PC-9 (cell line): ENCODE measurements at places on chromosomes 1 and 21. TPM values are rescaled to one million over a fixed set of nuclear protein-coding genes. Genes with fewer than 3 reads are reported as not detected.

GRCh38 chr1:211739671-211740411 lies 64.4 kb upstream of the NEK2 start:
- H3K36me3 ChIP-seq: no peaks in the 10 kb centered on the region
- no peak overlapping the region for H3K27ac ChIP-seq
- H3K4me1 ChIP-seq: peaks cover 32% of the 10 kb centered on the region
- DNase-seq: no peak
- no peaks in the 10 kb centered on the region for H3K27me3 ChIP-seq

DNA sequence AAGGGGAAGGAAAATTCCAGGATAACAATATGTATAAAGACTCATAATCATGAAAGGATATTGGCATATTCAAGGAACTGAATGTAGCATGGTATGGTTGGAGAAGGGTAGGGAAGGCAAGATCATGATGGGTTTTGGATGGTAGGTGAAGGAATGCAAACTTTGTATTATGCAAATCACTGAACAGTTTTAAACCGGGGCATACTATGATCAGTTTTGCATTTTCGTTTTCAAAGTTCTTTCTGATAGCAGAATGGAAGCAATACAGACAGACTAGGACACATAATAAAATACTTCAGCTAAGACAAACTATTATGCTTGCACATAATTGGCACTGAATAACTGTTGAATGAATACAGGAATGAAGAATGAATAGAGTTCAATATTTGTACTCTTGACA lies 14.5 kb upstream of the CTH start:
- no peak overlapping the region for H3K27ac ChIP-seq
- H3K36me3 ChIP-seq: no peaks in the 10 kb centered on the region
- no peak overlapping the region for H3K4me3 ChIP-seq
- no peaks in the 10 kb centered on the region for H3K27me3 ChIP-seq
- no peak for DNase-seq

PGLYRP3 gene
- not detected in 2 replicates for total RNA-seq

DNA sequence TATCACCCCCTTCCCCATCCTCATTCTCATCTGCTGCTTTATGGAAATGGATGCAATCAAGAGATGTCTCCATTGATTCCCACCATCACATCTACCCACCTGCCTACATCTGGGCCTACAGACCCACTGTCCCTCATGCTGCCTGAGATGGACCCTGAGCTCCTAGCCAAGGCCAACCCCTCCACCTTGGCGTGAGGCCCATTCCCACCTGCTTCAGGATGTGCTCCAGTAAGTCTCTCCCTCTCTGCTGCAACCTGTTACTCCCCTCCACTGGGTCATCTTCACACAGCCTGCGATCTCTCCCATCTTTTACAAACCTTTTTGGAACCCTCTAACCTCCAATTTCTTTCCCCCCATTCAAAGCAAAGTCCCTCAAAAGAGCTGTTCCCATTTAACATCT lies 4.5 kb upstream of the GALE start:
- no peaks in the 10 kb centered on the region for H3K27me3 ChIP-seq
- no peak overlapping the region for H3K4me3 ChIP-seq
- H3K27ac ChIP-seq: no peak overlapping the region
- no peaks in the 10 kb centered on the region for H3K36me3 ChIP-seq

DNA sequence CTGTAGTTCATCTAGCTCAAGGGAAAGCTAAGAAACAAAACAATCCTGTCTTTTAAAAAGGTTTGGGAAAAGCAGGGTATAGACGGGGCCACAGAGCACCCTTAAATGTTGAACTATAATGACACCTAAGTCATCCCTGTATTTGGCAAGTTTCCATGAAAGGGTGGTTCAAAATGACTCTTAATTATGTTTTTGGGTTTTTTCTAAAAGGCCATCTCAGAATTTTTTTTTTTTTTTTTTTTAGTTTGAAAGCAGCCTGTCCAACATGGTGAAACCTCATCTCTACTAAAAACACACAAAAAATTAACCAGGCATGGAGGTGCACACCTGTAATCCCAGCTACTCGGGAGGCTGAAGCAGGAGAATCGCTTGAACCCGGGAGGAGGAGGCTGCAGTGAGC lies 22.2 kb downstream of the TOMM20 start:
- H3K27ac ChIP-seq: no peak overlapping the region
- H3K4me1 ChIP-seq: no peaks in the 10 kb centered on the region
- H3K36me3 ChIP-seq: peaks cover 24% of the 10 kb centered on the region
- no peaks in the 10 kb centered on the region for H3K27me3 ChIP-seq
- no peak for DNase-seq
- no peak overlapping the region for H3K4me3 ChIP-seq
